Suprapubic skin (tissue), 4 donors: ENCODE measurements at places on chromosomes 7 and 10. TPM values are rescaled to one million over a fixed set of nuclear protein-coding genes. Genes with fewer than 3 reads are reported as not detected.

Gene TYW1B
- total RNA-seq, result 2.1 TPM

GRCh38 chr10:6815346-6815745 lies 235.3 kb upstream of the PRKCQ start:
- no peak for DNase-seq

- DNase-seq, result no peak
Observed at GRCh38 chr7:47896809-47897423, 51.4 kb downstream of the PKD1L1 start.

DNA sequence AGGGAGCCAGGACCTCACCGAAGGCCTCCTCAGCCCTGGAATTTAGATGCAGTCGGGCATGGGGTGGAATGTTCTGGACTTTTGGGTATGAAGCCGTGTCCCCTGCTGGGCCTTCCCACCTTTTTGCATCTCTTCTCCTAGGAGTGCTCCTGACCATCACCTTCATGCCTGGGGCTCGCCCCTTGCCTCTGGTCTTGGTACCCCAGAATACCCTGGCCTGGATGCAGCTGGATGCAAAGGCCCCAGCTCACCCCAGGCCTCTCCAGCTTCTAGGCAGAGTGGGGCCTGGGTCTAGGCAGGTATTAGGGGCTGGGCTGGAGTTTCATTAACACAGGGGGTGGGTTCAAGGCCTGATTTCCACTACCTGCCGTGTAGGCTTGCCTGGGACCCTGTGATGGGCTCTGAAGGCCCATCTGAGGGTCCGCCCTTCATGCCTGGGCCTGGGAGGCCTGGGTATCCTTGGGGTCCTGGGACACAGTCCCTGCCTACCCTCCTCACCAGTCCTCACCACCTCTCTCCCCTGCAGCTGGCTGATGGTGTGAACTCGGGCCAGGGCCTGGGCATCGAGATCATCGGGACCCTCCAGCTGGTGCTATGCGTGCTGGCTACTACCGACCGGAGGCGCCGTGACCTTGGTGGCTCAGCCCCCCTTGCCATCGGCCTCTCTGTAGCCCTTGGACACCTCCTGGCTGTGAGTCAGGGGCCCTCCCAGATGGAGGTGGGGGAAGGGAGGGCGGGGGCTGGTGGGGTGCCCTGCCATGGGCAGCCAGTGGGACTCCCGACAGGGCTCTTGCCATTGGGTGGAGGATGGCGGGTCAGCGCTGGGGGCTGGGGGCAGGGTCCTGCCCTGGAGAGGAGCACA lies 10.1 kb downstream of the AQP1 start:
- DNase-seq, result peak; percentile 46

GRCh38 chr10:29437871-29438270 lies 149.0 kb downstream of the LYZL1 start:
- DNase-seq, result no peak

DNA sequence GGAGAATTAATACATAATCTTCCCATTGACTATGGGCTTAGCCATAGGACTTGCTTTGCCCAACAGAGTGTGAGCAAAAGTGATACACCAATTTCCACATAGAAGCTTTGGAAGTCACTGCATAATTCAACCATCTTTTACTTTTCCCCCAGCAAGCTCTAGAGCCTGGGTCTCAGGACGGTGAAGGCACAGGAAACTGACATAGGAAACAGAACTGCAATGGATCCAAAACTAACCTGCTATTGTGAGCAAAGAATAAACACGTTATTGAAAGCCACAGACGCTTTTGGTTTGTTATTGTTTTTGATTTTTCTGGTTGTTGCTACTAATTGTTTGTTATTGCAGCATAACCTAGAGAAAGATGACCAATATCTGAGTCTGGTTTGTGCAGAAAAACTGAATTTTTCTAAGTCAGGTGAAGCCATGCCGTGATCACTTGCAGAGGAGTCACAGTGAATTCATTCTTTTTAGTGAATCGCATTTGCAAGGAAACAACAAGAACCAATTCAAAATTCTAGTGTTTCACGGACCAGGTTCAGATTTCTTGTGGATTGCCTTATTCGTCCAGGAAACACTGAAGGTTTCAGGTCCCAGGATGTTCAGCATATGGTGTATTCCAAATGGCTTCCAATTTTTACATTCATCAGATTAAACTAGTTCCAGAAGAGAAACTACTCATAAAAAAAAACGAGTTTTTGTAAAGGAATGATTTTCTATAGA lies 52.8 kb downstream of the CUBN start:
- no peak for DNase-seq

- no peak for DNase-seq
Observed at GRCh38 chr10:65670087-65670486, 1255.7 kb upstream of the LRRTM3 start.
